ENCODE measurements at places on chromosomes 2 and 18.

DNA sequence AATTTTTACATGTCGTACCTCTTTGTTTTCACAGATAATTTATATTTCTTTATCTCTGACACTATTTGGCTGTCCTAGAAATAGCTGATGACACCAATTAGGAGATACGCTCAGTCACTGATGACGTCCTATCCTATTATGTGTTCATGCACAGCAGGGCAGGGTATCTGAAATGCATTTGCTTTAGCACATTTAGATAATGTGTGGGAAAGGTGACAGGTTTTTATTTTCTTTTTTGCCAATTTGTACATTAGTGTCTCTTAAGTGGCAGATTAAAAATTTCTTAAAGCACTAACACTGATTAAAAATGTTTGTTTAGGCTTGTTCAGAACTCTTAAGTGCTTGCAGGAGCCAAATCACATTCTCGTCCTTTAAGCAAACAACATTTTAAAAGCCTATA, 39.7 kb downstream of the CDC42EP3 start:
- DNase-seq, result no peak

- DNase-seq, result no peak
Observed at GRCh38 chr18:30465096-30465495, 577.4 kb downstream of the DSC3 start.

- DNase-seq, result no peak
Observed at GRCh38 chr2:161131074-161131680, 29.1 kb upstream of the TANK start.

DNA sequence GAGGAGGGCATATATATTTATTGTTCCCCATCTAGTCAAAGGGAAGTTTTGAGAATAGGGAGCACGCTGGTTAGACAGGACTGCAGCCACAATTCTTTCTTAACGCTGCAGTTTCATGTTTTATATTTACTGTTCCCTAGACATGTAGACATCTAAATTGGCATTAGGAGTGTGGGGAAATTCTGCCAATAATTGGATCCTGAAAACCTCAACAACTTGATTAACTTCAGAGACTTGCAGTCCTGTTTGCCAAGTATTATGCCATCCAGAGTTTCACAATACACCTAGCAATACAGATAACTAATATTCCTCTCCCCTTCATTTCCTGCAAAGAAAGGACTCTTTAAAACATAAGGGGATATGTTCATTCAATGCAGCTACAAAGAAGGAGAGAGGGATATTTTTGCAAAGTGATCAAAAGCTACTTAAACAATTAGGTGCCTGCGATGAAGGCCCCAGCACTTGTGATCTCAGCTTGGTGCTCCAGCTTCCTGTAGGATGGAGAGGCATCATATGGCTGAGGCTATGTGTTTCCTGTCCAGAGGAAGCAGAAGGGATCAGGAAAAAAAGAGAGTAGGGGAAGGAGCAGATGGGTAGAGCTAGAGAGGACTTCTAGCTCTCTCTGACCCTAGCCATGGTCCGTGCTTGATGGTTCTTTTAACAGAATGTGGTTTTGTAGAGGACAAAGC, 264.4 kb downstream of the MTX2 start:
- DNase-seq, result no peak

DNA sequence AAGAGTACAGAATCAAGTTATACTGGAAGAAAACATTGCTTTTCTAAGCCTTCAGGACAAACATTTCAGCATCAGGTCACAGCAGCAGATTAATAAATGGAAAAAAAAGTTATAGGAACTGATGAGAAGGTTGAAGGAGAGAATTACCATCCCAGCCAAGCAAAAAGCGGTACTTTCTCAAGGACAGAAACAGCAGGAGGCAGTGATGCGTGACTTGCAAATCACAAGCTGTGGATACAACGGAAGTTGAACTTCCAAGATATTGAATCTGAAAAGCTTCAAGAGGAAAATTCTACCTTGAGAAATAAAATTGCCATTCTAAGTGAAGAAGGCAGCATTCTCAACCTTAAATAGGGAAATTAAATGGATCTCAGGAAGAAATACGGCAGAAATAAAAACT, 18.5 kb upstream of the SERPINB12 start:
- DNase-seq, result no peak

DNA sequence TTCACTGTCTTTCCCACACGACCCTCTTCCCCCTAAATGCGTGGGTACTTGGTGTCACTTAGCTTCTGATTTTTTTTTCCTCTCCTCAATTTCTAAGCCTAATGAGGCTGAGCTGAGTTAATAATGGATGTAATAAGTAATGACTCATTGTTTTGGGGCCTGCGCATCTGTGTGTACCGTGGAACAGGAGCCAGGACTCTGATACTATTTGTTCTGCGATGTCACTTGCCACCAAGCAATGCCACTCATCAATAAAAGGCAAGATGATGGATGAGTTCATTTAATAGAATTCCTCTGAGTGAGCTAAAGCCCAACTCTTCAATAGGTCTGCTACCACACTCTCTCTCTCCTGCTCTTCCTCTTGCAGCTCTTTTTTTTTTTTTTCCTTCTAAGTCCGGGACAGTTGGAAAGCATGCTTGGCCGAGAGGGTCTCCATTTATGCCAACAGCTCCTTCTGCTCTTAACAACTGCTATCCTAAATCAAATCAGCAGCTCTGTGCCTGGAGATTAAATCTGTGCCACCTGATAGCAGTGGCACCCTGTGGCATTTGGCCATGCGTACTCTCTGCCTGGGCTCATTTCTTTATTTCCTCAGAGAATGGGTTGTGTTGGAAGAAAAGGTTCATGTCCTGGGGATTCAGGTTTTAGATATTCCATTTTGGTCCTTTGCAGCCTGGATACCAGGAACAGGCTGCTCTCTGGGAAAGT, 1284.2 kb upstream of the PIK3C3 start:
- DNase-seq, result no peak

DNA sequence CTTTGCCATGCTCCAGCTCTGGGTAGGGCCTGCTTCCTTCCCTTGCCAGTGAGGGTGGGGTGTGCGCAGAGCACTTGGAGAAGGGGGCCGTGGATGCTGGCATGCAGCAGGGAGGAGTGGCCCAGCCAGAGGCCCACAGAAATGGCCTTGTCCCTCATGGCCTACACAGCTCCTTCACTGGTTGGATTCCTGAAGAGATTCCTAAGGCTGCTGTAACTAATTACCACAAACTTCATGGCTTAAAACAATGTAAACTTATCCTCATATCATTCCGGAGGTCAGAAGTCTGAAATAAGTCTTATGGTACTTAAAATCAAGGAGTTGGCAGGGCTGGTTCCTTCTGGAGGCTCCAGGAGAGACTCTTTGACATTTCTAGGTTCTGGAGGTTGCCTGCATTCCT, 195.2 kb downstream of the GLI2 start:
- no peak for DNase-seq

- no peak for DNase-seq
Observed at GRCh38 chr2:81672516-81672915, 1368.0 kb upstream of the LRRTM1 start.

DNA sequence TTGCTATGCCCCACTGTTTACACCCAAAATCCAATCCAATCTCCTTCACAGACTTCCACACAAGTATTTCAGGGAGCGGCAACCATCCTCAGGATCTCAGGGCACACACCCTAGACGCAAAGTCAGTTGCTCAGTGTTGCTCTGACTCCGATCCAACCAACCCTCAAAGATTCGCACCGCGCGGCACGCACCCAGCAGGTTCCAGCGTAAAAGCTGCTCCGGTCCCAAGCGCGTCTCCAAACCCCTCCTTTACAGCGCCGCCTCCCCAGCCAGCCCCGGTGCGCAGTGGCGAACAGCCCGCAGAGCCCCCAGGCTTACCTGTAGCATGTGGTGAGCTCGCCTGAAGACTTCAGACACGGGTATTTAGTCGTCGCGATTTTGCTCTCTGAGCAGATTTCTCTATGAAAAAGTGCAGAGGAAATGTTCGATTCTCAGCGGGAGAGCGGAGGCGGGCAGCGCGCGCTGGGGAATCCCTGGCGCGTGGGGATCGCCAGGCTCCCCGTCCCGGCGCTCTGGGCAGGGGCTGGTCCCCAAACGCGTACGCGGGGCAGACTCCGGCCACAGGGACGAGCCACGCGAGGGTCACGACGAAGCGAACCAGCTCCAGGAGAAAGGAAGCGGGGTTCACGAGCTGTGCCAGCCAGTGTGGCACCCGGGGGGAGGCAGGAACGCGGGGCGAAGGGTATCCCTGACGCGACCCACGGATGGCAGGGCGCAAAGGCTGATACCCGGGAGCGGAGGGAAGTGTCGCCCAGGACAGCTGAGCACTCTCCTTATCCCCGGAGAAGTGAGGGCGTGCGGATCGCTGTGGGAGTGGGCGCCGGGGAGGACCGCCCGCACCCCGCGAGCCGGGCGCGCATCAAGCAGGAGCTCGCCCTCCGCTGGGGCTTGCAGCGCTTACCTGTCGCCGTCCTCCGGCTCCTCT, 650 bp downstream of the CCBE1 start:
- DNase-seq, result no peak

DNA sequence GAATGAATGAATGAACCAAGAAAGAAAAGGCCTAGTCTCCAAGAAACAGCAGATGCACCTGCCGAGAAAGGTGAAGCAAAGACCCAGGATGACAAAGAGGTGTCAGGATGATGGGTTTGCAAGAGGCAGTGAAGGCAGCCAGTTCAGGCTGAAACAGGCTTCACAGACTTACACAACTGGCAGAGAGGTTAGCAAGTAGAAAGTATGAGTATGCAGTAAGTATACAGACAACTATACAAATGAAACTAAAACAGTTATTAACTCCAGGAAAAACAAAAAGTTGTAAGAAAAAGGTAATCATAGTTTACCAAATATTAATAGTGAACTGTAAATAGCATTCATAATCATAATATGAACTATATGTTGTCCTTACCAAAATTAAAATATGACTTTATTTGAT, 19.8 kb upstream of the RNU4ATAC start:
- DNase-seq, result no peak

GRCh38 chr18:2971741-2972552, 41.0 kb downstream of the LPIN2 start:
- DNase-seq, result no peak

- no peak for DNase-seq
Observed at GRCh38 chr18:68035774-68036522, 519.4 kb upstream of the DSEL start.

DNA sequence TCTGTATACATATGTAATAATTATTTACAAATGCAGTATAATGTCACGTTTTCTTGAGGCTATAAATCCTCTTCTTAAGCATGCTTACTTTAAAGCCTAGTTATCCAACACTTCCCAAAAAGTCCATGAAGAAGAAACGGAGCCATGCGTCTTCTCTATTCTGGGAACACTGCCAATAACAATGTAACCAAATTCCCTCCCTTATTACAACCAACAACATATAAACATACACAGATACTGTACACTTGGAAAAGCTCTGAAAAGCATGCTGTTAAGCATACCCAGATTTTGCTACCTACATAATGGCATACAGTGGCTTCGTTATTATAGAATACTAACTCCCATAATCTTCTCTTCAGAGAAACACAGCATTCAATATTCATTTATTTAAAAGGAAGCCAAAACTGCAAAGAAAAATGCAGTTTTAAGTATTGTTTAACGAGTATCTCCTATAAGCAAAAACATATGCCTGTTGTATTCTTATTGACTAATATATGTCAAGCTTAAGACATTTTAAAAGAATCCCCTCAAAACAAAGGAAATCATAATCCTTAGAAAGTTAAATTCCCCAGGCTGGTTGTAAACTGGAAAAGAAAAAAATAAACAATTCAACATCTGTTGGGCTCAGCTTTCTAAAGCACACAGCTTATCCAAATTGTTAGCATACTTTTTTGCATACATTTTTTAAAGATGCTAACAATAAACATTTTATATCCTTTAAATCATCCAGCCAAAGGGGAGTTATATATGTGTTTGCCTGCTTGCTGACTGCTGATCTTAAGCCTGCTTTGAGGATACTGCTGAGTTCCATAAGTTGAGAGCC, 83.4 kb downstream of the SLC25A12 start:
- no peak for DNase-seq

DNA sequence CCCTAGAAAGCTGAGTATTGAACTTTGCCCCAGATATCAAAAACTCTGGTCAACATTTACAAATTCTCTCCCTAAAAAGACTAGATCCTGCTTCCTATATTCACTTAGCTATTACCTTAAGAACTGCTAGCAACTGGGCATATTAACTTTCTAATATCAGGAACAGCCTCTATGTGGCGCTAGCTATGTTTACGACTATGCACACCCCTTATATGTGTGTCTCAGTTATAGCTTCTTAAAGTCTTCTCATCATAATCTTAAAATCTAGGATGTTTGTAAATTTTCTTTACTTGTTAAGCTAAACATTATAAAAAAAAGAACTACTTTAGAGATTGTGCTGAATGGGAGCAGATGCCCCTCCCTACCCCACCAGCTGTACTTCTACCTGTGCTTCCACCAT, 1.7 kb upstream of the STAMBP start:
- no peak for DNase-seq

DNA sequence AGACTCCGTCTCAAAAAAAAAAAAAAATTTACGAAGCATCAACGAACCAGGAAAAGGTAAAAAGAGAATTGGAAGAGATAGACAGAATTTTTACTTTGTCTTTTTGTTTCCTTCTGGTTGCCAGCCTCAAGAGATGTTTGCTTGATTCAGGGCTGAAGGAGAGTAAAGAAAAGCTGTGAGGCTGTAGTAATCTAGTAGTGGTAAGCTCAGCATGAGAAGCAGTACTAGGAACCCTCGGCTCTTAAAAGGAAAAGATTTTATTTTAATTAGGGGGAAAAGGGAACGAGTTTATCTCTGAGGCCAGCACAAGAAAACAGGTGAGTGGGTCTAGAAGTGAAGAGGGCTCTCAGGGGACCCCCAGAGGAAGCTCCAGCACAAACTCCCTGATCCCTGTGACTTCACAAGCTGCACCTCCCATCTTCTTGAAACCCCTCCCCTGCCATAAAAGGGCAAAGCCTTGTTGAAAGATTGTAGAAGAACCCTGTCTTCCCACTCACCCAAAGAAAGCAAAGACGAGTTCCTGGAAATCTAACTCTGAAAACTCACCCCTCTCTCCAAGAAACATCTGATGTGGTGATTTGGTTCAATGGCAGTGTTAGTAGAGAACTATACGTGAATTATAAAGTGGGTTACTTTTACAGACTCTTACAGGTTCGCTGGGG, 8.6 kb downstream of the RBMS1 start:
- DNase-seq, result no peak

DNA sequence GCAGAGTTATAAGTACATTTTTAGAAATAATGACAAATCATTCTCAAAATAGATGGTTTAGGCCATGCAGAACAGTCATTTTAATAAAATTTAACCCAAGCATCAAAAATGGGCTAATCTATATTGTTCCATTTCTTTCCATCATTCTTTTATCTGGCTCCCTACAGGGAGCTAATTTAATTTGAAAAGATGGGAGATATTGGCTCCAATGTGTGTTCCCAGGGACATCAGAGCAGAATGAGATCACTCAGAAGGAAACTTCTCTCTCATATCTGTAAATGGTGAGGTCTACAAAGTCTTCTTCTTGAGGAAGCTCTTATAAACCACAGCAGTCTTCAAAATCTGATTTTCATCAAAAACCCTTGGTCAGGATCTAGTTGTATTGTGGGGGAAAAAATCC, 119.4 kb upstream of the RAB6C start:
- no peak for DNase-seq

GRCh38 chr2:189408294-189408693, 33.0 kb upstream of the WDR75 start:
- DNase-seq, result no peak
